Prostate gland (tissue), 2 donors: ENCODE measurements at places on chromosomes 3 and 15.
A peak's percentile ranks its signal among the peaks of the same experiment; 100 is the strongest.

DNA sequence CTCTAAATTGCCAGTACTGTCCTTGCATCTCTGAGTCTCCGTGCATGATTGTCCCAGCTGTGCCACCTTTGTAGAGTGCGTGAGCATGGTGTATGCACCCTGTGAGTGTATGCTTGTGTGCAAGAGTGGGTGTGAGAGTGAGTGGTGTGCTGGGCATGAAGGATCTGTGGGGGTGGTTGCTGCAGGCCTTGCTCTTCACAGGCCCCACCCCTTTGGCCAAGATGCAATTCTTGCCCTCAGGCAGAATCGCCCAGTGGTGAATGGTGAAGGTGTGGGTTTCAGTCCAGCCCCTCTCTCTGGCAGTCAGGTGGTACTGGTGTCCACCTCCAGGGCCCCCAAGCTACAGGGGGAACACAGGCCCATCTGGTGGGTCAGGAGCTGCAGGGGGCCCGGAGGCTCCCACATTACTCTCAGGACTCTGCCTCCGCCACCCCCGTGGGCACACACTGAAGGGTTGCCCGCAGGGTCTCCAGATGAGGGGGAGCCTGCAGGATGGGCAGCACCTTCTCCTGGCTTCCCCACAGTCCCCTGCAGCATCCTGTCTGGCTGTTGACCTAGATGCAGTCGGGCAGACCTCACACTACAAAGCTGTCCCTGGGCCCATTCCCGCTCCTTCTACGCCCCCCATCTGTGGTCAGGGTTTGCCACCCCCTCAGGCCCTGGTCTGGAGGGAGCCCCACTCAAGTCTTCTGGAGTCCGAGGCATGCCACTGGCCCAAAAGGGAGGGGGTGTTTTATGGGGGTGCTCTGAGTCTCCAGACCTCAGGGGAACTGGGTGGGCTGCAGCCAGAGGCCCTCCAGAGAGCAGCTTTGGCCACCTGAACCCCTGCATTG lies 8.3 kb upstream of the ROPN1B start:
- no peaks in the 10 kb centered on the region for H3K4me1 ChIP-seq
- no peak overlapping the region for H3K4me3 ChIP-seq
- no peak for DNase-seq
- no peaks in the 10 kb centered on the region for H3K36me3 ChIP-seq

- no peak overlapping the region for H3K4me3 ChIP-seq
- no peaks in the 10 kb centered on the region for H3K27me3 ChIP-seq
- no peaks in the 10 kb centered on the region for H3K36me3 ChIP-seq
- H3K4me1 ChIP-seq: no peaks in the 10 kb centered on the region
- DNase-seq: no peak
Measured at GRCh38 chr15:69154684-69155083, 5.8 kb upstream of the GLCE start.

GRCh38 chr3:127455541-127456450 lies 134.7 kb downstream of the TPRA1 start:
- no peak overlapping the region for H3K27ac ChIP-seq
- no peaks in the 10 kb centered on the region for H3K36me3 ChIP-seq
- peaks cover 25% of the 10 kb centered on the region for H3K27me3 ChIP-seq
- peaks cover 13% of the 10 kb centered on the region for H3K4me1 ChIP-seq

GRCh38 chr3:132332508-132332907 lies 15.3 kb downstream of the ACP3 start:
- H3K27ac ChIP-seq: peak overlapping the region; percentile 89
- H3K4me3 ChIP-seq: no peak overlapping the region
- no peak for DNase-seq
- H3K4me1 ChIP-seq: peaks cover 4% of the 10 kb centered on the region
- H3K36me3 ChIP-seq: no peaks in the 10 kb centered on the region

DNA sequence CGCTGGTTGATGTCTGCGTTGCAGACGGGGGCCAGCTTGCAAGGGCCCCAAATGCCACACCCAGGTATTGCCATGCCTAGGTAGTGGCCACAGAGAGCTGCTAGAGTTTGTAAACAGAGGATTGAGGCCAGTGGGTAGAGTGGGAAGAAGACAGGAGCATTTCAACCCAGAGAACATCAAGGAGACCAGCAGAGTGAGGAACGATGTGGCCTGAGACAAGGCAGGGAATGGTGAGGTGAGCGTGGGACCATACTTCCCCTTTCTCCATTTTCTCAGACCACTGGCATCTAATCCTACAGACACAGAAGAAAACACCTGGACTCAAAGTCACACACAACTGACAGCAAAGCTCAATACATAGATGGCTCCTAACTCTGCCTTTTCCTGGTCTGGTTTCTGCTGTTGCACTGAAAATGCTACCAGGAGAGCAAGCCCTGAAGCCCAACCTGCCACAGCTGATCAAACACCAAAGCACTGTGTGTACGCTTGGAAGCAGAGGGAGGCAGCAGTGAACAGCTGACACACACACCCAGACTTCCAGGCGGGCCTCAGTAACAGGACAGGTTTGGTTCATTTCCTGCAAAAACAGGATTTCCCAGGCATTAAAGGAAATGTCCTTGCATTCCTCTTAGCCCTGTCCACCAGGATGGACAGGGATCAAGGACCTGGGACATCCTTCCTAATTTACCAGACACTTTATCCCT lies 1.6 kb downstream of the FAM174B start:
- H3K4me3 ChIP-seq: peak overlapping the region; percentile 67
- H3K27ac ChIP-seq: peak overlapping the region; percentile 84
- peak; percentile 85 for DNase-seq
- no peaks in the 10 kb centered on the region for H3K36me3 ChIP-seq
- peaks cover 6% of the 10 kb centered on the region for H3K4me1 ChIP-seq

- no peaks in the 10 kb centered on the region for H3K4me1 ChIP-seq
- H3K4me3 ChIP-seq: no peak overlapping the region
- no peaks in the 10 kb centered on the region for H3K36me3 ChIP-seq
- no peak for DNase-seq
Measured at GRCh38 chr15:95085056-95085455, 853.7 kb downstream of the MCTP2 start.

GRCh38 chr3:105829871-105830622 lies 38.8 kb downstream of the CBLB start:
- H3K36me3 ChIP-seq: no peaks in the 10 kb centered on the region
- no peak for DNase-seq
- H3K4me3 ChIP-seq: no peak overlapping the region
- H3K4me1 ChIP-seq: no peaks in the 10 kb centered on the region
- H3K27ac ChIP-seq: no peak overlapping the region

- H3K27me3 ChIP-seq: no peaks in the 10 kb centered on the region
- no peak overlapping the region for H3K4me3 ChIP-seq
- H3K36me3 ChIP-seq: no peaks in the 10 kb centered on the region
- DNase-seq: no peak
- H3K27ac ChIP-seq: peak overlapping the region; percentile 6
- no peaks in the 10 kb centered on the region for H3K4me1 ChIP-seq
Measured at GRCh38 chr3:157104928-157105652, 54.9 kb downstream of the CCNL1 start.

DNA sequence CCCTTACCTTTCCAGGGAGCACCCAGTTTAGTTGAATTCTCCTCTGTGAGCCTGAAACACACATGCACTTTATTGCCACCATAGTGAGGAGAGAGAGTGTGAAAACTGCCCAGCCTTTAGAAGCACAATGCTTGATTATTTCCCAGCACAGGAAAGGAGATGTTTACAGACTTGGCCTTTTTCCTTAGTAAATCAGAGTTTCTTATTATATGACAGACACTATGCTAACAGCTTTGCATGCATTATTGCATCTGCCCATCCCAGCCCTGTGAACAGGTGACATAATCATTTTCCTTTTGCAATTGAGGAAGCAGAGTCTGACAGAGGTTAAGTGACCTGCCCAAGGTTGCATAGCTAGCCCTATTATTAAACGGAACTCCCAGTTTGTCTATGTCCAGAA lies 36.5 kb downstream of the CAPN3 start:
- H3K27ac ChIP-seq: no peak overlapping the region
- H3K36me3 ChIP-seq: no peaks in the 10 kb centered on the region
- no peak overlapping the region for H3K4me3 ChIP-seq
- no peaks in the 10 kb centered on the region for H3K27me3 ChIP-seq
- DNase-seq: no peak

DNA sequence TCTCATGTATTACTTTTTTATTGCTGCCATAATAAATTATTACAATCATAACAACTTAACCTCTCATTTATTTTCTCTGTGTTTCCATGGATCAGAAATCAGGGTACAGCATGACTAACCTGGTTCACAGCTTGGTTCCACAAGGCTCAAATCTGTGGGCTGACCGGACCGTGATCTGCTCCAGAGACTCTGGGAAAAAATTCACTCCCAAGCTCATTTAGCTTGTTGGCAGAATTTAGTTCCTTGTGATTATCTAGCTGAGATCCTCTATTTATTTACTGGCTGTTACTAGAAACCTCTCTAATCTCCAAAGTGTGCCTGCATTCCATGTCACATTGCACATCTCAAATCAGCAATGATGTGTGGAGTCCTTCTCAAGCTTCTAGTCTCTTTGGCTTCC lies 386.6 kb downstream of the DIPK2A start:
- H3K4me1 ChIP-seq: no peaks in the 10 kb centered on the region
- no peaks in the 10 kb centered on the region for H3K27me3 ChIP-seq
- no peak overlapping the region for H3K27ac ChIP-seq
- no peak overlapping the region for H3K4me3 ChIP-seq
- H3K36me3 ChIP-seq: no peaks in the 10 kb centered on the region
- DNase-seq: no peak

GRCh38 chr3:143875546-143875945 lies 27.3 kb upstream of the SLC9A9 start:
- DNase-seq: no peak
- H3K27me3 ChIP-seq: no peaks in the 10 kb centered on the region
- H3K4me1 ChIP-seq: no peaks in the 10 kb centered on the region
- H3K36me3 ChIP-seq: no peaks in the 10 kb centered on the region
- H3K4me3 ChIP-seq: no peak overlapping the region

DNA sequence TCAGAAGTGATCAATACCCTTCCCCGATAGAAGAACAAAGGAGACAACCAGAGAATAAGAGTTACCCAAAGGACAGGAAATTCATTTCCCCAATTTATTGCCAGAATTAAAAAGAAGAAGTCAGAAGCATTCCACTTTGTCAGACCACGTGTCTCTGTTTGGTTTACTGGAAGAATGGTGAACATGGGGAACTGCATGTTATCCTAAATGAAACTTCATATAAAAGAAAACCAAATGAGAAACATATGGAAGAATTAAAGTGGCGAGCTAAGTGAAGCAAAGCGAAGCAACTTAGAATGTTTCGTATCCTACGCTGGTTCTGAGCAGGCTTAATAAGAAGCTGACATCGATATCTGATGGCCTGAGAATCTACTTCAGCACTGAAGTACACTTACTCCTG lies 190.7 kb downstream of the MAGI1 start:
- no peak overlapping the region for H3K27ac ChIP-seq
- no peak for DNase-seq
- H3K4me3 ChIP-seq: no peak overlapping the region
- no peaks in the 10 kb centered on the region for H3K36me3 ChIP-seq
- no peaks in the 10 kb centered on the region for H3K4me1 ChIP-seq
